ENCODE measurements at places on chromosomes 6 and 20.

DNA sequence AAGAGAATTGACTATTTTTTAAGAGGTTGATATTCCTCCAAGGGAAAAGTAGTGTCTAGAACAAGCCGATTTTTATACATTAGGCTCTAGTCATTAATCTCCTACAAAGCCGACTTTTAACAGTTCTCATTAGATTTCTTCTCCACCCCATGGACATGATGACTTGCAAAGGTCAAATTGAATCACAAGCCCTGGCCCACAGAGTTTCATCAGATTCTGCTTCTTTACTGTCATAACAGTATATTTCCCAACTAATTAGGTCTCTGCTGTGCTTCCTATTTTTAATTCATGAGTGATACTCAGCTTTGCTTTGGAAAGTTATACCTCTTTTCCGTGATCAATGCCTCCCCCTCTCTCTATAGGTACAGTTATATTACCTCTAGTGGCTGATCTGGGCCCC is 90.6 kb upstream of the ADGRB3 start:
- no peak for DNase-seq

GRCh38 chr20:61600016-61600415 is 348.0 kb downstream of the CDH4 start:
- DNase-seq: no peak

- DNase-seq: no peak
These were observed 91.1 kb upstream of the THBS2 start for GRCh38 chr6:169344750-169345065.

GRCh38 chr6:44012078-44012493 is 115.2 kb downstream of the MRPL14 start:
- DNase-seq: no peak

- DNase-seq: no peak
These were observed 2.6 kb downstream of the NFKBIE start for GRCh38 chr6:44262467-44263353.

DNA sequence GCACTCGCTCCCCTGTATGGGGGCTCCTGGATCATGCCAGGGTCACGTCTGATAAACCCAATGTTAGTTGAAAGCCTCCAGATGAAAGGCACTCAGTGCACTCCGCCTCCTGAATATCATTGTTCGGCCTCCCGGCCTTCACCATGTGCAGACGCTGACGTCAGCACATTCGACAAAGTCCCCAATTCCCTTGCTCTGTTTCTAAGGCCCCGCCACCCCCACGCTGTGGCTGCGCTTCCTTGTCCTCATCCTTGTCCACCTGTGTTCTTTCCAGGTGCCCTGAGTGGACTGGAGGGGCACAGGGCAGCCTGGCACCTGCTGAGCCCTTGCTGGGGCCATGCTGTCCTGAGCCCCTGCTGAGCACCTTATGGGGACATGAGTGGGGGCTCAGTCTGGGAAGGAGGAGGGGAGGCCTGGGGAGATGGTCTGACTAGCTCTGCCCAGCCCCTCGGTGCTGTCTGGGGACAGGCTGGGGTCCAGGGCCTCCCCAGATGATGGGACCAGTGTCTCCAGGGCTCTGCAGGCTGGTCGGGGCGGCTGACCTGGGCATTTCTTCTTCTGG is 9.8 kb upstream of the BHLHE23 start:
- DNase-seq: no peak

Measured in nucleus accumbens (tissue), 56 donors.